Head of caudate nucleus (tissue), 42 donors: ENCODE measurements at places on chromosomes 7 and 10.

- DNase-seq = peak; percentile 1
These were observed 33.6 kb downstream of the HIPK2 start for GRCh38 chr7:139743967-139744767.

GRCh38 chr10:843703-844102 lies 87.8 kb downstream of the LARP4B start:
- no peak for DNase-seq

DNA sequence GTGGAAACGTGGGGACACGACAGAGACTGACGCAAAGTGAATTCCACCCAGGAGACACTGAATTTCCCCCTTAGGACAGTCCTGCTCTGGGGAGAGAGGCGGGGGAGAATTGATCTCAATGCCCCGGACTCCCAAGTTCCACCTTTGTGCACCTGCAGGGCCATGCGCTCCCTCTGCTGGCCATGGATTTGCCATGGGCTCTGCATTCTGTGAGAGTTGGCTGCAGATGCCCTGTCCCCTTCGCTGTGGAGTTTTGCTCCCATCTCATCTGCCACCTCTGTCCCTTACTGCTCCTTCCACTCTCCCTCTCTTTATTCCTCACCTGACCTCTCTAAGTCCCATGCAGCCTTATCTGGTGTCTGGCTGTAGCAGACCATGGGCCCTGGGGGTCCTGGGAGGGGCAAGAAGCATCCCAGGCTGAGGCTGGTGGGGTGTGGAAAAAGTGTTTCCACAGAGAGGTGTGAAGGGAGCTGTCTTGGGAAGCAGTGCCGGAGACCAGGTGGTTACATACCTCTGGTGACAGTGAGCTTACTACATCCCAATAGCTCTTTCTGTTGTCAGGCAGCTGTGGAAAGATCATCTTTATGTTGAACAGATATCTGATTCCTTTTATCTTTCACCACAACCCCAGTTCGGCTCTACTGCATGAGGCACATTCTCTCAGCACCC lies 14.3 kb downstream of the GHRHR start:
- peak; percentile 30 for DNase-seq

- DNase-seq = no peak
These were observed 1.4 kb upstream of the KLF6 start for GRCh38 chr10:3786295-3787015.

GRCh38 chr10:63574011-63574410 lies 52.8 kb downstream of the REEP3 start:
- no peak for DNase-seq

- DNase-seq = no peak
These were observed 287.2 kb upstream of the MKLN1 start for GRCh38 chr7:131040467-131040932.

DNA sequence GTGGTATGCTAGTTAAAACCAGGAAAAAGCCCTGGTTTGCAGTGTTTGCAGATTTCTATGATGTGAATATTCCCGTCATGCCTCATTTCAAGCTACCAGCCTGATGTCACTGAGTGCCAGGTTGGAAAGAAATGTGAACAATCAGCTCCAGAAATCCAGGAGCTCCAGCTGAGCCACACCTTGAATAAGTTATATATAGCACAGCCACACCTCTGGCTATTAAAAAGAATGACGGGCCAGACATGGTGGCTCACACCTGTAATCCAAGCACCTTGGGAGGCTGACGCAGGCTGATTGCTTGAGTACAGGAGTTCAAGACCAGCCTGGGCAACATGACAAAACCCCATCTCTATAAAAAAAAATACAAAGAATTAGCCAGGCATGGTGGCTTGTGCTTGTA lies 18.7 kb upstream of the SLF2 start:
- DNase-seq = peak; percentile 9

- no peak for DNase-seq
These were observed 156.7 kb upstream of the NPVF start for GRCh38 chr7:25384788-25385505.

- no peak for DNase-seq
These were observed 51.4 kb downstream of the COL13A1 start for GRCh38 chr10:69853064-69853463.

DNA sequence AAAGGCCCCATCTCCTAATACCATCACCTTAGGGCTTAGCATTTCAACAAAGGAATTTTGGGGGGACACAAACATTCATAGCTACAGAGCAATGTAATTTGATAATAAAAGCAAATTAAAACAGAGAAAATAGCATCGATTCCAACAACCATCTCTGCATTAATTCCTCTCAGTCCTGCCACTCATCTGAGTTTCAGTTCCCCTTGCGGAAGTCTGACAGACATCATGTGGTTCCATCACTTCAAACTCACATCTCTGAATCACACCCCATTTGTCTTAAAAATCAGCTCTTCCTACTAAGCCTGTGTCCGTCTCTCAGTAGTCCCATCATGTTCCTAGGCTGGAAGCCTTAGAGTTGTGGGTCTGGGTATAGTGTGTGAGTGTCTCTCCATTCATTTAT lies 3.6 kb downstream of the ADCK2 start:
- no peak for DNase-seq
